ENCODE measurements at places on chromosomes 1 and 21. TPM values are rescaled to one million over a fixed set of nuclear protein-coding genes. Genes with fewer than 3 reads are reported as not detected.
A peak's percentile ranks its signal among the peaks of the same experiment; 100 is the strongest.

DNA sequence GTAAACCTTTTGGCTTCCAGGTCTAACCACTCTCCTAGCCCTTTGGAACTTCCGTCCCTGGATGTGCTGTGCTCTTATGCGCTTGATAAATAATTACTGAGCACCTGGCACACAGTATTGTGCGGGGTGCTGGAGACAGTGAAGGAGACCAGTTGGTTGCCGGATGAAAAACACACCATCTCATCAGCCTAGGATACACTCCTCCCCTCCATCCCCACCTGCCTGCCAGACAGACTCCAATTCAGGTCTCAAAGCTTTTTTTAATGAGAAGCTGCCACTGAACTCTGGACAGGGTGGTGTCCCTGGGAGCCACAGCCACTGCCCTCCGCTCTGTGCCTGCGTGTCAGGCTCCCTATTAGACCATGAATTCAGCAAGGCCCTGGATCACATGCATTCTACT, 9.2 kb downstream of the GNB1 start:
- DNase-seq, result no peak

DNA sequence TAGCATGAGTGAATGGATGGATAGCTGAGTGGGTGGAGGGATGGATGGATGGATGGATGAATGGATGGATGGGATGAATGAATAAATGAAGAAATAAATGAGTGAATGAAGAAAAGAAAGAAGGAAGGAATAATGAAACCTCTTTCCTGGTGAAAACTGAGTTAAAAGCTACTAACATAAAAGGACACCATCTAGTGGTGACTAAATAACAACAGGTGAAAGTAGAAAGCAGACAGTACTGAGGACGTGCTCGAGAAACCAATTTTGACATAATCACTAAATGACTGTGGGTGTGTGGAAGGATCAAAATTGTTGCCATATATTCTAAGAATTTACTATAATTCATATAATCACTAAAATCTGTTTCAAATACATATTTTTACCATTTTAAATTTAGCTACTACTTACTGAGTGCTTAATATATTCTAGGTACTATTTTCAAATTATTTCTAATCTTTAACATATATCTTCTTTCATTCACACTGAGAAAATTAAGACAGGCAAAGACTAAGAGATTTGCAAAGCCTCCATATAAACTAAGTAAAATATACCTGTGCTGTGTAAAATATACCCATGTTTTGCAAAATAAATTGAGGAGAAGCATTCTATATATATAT, 522.9 kb downstream of the LRRIQ3 start:
- no peak for DNase-seq

The HENMT1 gene
- polyA plus RNA-seq, result 18.2 TPM

DNA sequence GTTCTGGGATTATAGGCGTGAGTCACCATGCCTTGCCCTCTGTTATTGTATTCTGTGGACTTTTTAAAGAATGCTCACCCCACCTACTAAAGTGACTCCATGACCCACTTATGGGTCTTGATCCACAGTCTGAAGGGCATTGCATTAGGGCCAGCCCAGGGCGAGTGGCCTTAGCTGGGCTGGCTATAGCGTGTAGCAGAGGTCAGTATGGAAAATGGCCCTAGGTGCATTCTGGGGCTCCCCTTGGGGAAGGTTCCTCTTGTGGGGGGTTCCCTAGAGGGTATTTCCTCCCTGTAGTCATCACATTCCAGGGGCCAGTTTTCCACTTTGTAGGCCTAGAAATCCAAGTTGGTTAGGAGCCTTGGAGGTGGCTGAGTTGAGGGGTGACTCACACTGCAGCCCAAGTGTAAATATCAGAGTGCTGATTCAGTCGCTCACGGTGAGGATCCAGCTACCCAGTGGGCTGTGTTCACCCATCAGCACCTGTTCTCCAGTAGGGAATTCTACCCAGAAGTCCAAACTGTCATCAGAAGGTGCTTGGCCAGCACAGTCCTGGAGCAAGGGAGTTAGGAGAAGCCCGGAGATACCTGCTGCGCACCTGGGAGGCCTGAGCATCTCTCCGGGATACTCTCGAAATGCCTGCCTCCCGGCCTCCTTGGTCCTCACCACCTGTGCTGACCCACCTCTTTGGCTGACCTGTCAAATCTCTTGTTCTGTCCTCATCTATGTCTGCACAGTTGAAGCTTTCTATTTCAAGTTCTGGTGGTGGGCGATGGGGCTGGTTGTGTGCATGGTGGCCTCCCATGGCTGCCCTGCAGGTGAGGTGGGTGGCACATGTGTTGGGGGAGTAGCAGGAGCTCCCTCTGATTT, 52.2 kb downstream of the NENF start:
- DNase-seq, result no peak

GRCh38 chr1:40848530-40849189, 13.5 kb downstream of the CITED4 start:
- DNase-seq, result peak; percentile 22

DNA sequence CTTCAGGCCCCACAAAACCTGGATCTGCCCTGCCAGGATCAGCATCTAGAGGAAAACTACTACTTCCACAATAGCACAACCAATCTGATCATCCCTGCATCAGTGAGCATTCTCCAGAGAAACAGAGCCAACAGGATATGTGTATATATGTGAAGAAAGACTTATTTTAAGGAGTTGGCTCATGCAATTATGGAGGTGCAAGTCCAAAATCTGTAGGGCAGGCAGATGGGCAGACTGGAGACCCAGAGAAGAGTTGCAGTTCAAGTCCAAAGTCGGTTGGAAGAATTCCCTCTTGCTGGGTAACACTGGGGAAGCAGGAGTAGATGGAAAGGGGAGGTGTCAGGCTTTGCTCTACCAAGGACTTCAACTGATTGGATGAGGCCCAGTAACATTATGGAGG, 4.9 kb upstream of the HENMT1 start:
- DNase-seq, result no peak

DNA sequence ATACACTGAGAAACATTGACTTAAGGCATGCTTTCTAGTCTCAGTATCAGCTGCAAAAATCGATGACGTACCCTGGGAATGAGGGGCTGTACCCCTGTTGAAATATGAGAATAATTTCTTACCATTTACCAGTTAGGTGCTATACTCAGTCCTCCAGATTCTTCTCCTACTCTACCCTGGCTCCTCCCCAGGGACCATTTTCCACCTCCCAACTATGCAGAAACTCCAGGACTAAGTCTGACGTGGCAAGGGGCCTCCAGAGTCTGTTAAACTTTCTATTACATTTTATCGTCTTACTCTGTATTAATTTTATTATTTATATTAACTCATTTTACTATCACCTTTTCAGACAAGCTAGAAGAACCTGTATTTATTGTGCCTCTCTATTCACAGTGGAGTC, 124.3 kb downstream of the CYYR1 start:
- peak; percentile 36 for DNase-seq

The PDE9A gene
- polyA plus RNA-seq, result 10.7 TPM

The LMNA gene
- polyA plus RNA-seq, result 263 TPM

The POTED gene
- polyA plus RNA-seq, result not detected

DNA sequence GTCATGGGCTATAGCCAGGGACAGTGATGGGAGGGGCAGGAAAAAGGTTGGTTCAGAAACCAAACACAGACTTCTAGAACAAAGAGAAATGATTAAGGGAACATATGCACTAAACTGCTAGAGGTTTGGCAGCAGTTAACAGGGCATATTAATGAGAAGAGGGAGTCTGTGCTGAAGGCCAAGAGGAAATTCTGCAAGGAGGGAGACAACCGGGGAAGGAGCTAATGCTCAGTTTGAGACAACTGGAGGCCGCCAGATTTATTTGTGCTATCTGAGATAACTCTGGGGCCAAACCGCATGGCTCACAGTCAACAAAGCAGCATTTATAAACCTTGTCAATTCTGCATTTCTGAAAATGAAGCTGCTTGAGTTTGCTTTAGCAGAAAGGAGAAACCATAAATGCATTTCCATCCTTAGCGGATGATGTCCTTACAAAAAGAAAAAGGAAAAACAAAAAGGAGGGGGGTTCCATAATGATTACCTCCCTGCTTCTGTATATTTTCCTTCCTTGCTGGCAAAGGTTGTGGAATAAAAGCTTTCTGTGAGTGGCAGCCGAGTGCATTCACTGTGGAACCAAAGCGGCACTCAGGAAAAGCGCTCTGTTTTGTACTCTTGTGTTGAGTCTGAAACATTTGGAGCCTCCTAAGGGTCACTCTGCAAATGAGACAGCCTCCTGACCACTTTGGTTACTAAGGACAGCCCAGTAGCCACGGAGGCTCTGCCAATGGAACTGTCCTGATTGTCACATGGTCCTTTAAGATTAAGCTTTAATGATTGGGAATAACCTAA, 70.3 kb downstream of the SIM2 start:
- peak; percentile 72 for DNase-seq

The CD5L gene
- 0.12 TPM for polyA plus RNA-seq

DNA sequence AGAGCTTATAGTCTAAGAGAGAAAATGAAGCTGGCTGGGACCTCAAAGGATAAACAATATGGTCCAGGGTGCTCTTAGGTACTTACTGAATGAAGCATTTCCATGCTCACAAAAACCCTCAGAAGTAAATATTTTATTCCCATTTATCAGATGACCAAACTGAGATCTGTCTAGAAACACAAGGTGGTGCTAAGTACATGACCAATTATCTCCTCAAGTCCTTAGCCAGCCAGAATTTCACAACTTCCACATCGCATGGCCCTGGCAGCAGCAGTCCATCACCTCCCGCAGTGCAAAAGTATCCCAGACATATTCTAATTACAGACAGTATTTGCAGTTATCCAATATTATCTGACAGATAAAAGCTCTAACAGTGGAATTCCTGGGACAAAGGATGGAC, 321.7 kb upstream of the PROX1 start:
- no peak for DNase-seq

GRCh38 chr1:14372526-14372925, 226.0 kb upstream of the KAZN start:
- DNase-seq, result no peak

GRCh38 chr1:228555074-228555994, 68.2 kb downstream of the RNF187 start:
- DNase-seq, result peak; percentile 7

DNA sequence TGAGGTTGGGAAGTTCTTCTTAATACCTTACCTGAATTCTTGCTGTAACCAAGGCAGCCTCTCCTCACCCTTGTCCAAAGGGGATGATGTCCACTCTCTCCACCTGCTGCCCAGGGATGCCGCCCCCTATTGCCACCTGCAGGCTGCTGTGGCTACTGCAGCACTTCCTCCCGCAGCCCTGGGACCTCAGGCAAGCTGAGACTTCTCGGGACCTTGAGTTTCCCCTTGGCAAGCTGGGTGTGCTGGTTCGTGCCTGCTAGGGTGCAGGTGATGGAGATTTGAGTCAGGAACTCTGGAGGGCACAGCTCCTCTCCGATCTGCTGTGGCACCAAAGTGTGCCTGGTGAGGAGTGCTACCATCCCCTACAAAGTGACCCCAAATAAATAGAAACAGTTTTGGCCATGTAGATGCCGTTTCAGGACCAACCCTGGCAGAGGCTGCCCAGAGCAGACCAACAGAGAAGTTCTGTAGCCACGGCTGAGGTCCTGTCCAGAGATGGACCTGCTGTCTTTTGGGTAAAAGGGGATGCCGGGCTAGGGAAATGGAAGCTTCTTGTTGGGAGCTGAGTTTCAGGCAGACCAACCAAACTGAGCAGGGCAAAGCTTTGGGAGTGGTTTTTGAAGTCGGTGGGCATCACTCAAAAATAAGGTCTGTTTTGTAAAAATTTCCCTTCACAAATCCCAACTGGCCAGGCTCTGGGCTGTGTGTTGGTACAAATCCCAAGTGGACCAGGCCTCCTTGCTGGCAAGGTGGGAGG, 31.7 kb downstream of the RUNX3 start:
- DNase-seq, result peak; percentile 31

The HSPB7 gene
- 165 TPM for polyA plus RNA-seq

The SF3B4 gene
- 47.1 TPM for polyA plus RNA-seq

DNA sequence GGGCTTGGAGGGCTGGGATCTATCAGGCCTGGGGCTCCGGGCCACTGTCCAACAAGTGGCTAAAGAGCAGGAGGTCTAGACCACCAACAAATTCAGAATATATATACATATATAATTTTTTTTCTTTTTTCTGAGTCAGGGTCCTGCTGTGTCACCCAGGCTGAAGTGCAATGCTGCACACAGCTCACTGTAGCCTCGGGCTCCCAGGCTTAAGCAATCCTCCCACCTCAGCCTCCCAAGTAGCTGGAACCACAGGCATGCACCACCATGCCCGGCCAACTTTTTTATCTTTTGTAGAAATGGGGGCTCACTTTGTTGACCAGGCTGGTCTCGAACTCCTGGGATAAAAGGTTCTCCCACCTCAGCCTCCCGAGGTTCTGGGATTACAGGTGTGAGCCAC, 6.8 kb upstream of the LAPTM5 start:
- no peak for DNase-seq

The HTR6 gene
- polyA plus RNA-seq, result not detected

The OLIG2 gene
- polyA plus RNA-seq, result not detected

DNA sequence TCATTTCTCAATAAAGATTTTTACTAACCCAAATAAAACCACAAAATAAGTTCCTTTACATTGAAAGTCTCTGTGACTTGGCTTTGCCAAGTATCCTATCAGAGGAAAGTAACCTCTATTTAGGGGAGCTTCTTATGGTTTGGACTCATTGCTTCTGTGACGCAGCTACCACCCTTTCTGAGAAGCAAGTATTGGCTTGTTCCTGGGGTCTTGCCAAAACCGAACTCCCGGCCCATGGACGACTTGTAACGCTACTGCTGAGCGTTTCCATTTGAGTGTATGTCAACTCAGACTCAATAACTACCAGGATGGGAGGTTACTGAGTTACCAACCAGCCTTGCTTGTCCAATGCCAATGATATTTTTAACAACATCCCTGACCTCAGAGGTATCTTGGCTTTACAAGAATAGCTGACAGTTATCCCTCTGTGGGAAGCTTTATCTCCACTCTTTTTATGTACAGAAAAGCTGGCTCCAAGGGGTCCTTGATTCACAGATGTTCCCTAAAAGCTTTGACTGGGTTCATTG, 911.9 kb downstream of the TTLL7 start:
- no peak for DNase-seq

DNA sequence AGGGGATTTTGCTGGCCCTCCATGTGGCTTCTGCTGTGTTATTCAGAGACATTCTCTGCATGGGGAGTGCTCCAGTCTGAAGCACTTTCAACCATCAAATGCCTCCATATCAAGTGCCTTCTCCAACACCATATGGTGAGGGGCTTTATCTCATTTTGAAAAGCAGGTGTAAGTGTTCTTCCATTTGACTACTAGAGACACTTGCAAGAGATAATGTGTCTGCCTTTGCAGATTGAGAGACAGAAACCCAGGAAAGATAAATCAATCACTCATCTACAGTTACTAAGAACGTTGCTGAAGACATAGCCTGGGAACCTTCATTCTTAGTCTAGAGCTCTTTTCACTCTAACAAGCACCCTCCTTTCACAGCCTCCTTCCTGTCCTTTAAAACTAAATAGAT, 29.5 kb upstream of the REG4 start:
- no peak for DNase-seq

The CD1C gene
- 0.94 TPM for polyA plus RNA-seq

- DNase-seq, result no peak
These were observed 371 bp upstream of the ODF2L start for GRCh38 chr1:86396498-86396890.

DNA sequence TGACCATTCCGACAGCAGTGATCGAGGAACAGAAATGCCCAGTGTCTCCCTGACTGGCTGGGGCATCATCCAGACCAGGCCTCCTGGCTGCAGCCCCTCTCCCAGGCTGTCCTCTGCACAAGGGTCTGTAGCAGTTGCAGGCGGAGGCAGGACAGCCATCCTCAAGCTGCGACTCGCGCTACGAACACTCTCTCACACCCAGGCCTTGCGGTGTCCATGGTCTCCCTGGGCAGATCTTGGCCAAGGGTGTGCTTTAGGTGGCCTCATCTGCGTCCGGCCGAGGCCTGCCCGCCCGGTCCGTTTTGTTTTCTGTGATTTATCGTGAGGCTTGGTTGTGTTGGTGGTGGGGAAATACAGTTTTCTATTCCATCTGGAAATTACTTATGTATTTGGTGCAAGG, 15.7 kb downstream of the FTCD start:
- DNase-seq, result no peak
